ENCODE measurements at places on chromosomes 7 and 10. TPM values are rescaled to one million over a fixed set of nuclear protein-coding genes. Genes with fewer than 3 reads are reported as not detected.

DNA sequence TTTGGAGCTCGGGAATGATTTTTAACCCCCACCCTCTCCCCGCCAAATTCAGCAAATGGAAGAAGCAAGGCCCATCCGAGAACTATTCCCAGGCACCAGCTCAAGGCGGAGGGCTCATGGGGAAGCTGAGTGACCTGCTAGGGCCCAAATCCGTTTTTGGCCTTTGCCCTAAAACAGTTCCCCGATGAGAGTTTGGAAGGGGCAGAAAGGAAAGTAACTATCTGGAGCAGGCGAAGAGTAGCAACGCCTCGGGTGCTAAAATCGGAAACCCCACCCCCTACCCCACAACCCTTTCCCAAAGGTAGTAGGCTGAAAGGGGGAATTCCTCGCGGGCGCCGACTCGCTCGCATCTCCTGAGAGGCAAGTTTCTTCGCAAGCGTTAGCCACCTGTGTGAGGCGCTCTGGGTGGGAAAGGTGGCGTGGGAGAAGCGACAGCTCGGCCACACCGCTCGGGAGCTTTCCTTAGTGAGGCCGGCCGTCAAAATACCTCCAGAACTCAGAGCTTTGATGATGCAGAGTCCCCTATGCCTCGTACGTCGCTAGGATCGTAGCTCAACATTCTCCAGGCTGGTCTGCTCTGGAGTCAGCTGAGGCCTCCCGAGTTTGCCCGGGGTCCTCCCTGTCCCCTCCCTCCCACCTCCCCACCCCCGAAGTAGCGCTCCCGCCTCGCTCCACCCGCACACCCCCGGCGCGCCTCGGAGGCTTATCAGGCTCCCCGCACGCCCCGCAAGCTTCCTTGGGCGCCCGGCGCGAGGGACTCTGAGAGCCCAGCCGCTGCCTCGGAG is 642 bp upstream of the PRKG1 start:
- DNase-seq: peak; percentile 75

- no peak for DNase-seq
Measured at GRCh38 chr7:130366564-130366963, 13.7 kb upstream of the CPA1 start.

DNA sequence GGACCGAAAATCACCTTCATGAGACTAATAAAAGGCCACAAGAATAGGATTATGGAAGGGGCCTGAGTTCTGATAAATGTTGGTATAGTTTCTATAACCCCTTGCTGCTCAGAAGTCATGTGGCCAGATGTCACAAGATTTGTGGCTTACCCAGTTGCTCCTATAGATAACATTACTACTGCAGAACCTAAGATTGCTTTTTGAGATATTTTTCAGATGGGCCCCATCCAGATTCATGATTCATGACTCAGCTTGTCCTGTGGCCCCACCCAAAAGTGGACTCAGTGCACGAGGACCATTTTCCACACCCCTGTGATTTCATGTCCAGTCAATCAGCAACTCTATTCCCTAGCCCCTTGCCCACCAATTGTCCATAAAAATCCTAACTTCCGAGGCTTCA is 209.0 kb downstream of the ACTR3B start:
- DNase-seq: no peak

- no peak for DNase-seq
Measured at GRCh38 chr7:115271332-115272235, 349.7 kb downstream of the MDFIC start.

NME8 gene
- not detected for polyA plus RNA-seq

LRRC18 gene
- polyA plus RNA-seq: 0.24 TPM

EN2 gene
- 0.82 TPM for polyA plus RNA-seq

WDFY4 gene
- polyA plus RNA-seq: 2.4 TPM

Measured in muscle of leg (tissue), 16 donors.